A549 treated with GW870086 at 1 μM for 4 hours (cell line): ENCODE measurements at places on chromosomes 16 and 17. TPM values are rescaled to one million over a fixed set of nuclear protein-coding genes. Genes with fewer than 3 reads are reported as not detected.

CEMP1 gene
- total RNA-seq = 0.12 TPM in 1 of 5 replicates, not detected in the others

KIF2B gene
- not detected in 5 replicates for total RNA-seq

NPIPA3 gene
- total RNA-seq = 1.2 to 2.1 TPM (median 1.4 TPM) in 5 replicates

CCDC102A gene
- total RNA-seq = 7.1 to 9.4 TPM (median 8.5 TPM) in 5 replicates

CCDC78 gene
- 4.2 to 7.7 TPM (median 5.6 TPM) in 5 replicates for total RNA-seq

TENT4B gene
- 8.8 to 12.3 TPM (median 11.0 TPM) in 5 replicates for total RNA-seq

KRTAP9-7 gene
- total RNA-seq = not detected in 5 replicates

SPATA32 gene
- 0.08 to 0.19 TPM (median 0.15 TPM) in 5 replicates for total RNA-seq

NME2 gene
- 1,759 to 1,914 TPM (median 1,836 TPM) in 5 replicates for total RNA-seq

ZSWIM7 gene
- total RNA-seq = 42.7 to 50.7 TPM (median 46.8 TPM) in 5 replicates

WNK4 gene
- total RNA-seq = 0.90 to 1.1 TPM (median 1.0 TPM) in 5 replicates

PITPNM3 gene
- 1.8 to 2.5 TPM (median 2.1 TPM) in 5 replicates for total RNA-seq

ACAP1 gene
- total RNA-seq = 1.7 to 5.4 TPM (median 3.1 TPM) in 5 replicates

LDHD gene
- total RNA-seq = 0.46 to 0.95 TPM (median 0.75 TPM) in 5 replicates

SLC35G6 gene
- total RNA-seq = not detected in 5 replicates

NACA2 gene
- total RNA-seq = not detected in 5 replicates

NPIPB9 gene
- total RNA-seq = 1.3 to 1.7 TPM (median 1.4 TPM) in 5 replicates

THRA gene
- 17.8 to 25.3 TPM (median 23.9 TPM) in 5 replicates for total RNA-seq
